ENCODE measurements at places on chromosomes 4 and X.

GRCh38 chr4:110477836-110478235 lies 1.9 kb downstream of the ENPEP start:
- no peak for DNase-seq

GRCh38 chr4:84258905-84259830 lies 239.9 kb downstream of the NKX6-1 start:
- DNase-seq, result peak; percentile 0

DNA sequence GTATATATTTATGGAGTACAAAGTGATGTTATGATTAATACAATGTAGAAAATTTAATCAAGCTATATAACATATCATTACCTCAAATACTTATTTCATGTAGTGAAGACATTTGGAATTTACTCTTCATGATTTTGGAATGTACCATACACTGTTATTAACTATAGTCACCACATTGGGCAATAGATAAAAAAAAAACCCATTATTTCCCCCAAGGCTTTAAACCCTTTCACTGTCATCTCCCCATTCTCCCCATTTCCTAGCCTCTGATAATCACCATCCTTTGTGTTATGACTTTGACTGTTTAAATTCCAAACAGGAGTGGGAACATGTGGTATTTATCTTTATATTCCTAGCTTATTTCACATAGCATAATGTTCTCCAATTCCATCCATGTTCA lies 2189.1 kb upstream of the AGA start:
- no peak for DNase-seq

GRCh38 chr4:76377911-76378310 lies 43.0 kb downstream of the CCDC158 start:
- peak; percentile 1 for DNase-seq

DNA sequence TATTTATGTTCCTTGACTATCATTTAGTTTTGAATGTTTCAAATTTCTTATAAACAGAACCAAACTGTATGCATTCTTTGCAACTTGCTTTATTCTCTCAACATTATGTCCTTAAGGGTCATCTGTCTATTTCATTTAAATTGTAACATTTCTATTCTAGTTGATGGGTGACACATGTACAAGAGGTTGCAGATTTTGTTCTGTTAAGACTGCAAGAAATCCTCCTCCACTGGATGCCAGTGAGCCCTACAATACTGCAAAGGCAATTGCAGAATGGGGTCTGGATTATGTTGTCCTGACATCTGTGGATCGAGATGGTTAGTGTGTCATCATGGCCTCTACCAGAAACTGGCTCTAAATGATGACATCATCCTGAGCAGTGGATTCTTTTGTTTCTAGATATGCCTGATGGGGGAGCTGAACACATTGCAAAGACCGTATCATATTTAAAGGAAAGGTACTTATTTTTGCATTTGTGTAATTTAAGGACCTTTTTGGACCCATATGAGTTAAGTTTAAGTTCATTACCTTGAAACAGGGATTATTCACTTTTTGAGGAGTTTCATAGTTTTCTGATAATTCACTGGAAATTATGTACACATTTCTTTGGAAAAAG lies 6.1 kb downstream of the LIAS start:
- no peak for DNase-seq

DNA sequence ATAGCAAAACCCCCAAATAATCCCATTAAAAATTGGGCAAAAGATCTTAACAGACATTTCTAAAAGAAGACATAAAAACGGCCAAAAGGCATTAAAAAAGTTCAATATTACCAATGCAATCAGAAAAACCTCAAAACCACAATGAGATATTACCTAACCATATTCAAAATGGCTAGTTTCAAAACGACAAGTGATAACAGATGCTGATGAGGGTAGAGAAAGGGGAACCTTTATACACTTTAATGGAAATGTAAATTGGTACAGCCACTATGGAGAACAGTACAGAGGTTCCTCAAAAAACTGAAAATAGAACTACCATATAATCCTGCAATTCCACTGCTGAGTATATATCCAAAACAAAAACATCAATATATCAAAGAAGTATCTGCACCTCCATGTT lies 6.2 kb downstream of the AADAT start:
- no peak for DNase-seq

- DNase-seq, result no peak
These were observed 60.4 kb downstream of the ENPP6 start for GRCh38 chr4:184157322-184157721.

DNA sequence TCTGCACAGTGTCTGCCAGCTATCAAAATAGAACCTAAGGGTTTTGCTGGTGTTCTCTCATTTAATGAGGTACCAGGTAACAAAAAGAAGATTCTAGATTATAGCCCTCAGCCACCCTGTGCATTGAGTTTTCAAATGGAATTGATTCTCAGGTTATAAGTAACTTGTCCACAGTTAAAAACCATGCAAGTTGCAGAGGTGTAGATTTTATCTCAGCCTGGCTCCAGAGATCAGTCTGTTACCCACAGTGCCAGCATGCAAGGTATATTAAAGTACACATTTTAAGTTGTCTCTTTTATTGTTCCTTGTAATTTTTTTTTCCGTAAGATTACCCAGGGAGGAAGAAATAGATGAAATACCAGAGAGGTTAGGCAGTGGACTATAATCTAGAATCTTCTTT lies 59.7 kb downstream of the RAPGEF2 start:
- no peak for DNase-seq

GRCh38 chr4:184102488-184102887 lies 115.2 kb downstream of the ENPP6 start:
- DNase-seq, result no peak

GRCh38 chr4:11900359-11900758 lies 471.7 kb upstream of the HS3ST1 start:
- no peak for DNase-seq

DNA sequence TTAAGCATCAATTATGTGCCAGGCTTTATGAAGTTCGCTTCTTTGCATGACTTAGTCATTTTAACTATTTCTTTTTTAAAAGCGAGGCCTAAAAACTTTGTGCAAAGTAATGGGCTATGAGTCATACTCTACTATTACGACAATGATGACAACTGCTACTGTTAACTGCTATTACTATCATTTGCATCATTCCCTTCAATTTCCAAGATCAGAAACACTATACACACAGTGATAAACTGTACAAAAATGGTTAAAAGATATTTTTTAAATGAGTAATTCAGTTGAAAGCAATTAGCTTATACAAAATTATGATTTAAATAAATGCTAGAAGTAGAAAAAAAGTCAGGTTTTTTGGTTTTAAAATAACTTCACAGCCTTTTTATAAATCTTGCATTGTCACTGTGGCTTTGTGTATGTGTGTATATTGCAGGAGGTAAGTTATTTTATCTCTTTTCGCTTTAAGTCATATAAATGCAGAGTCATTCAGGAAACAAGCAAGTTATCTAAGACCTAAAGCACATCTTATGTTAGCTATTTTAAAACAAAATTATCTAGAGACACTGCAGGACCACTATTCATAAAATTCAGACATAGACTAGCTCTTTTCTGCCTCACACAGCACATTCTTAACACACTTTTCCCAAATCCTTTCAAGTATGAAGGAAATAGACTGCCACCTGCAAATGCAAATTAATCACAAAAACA lies 18.5 kb upstream of the CXCL3 start:
- no peak for DNase-seq

- DNase-seq, result no peak
These were observed at the start of gene PITX2 for GRCh38 chr4:110622841-110623717. PITX2 (minus strand) TSS chr4:110623077; CDS start chr4:110622460, 617 bp downstream.

DNA sequence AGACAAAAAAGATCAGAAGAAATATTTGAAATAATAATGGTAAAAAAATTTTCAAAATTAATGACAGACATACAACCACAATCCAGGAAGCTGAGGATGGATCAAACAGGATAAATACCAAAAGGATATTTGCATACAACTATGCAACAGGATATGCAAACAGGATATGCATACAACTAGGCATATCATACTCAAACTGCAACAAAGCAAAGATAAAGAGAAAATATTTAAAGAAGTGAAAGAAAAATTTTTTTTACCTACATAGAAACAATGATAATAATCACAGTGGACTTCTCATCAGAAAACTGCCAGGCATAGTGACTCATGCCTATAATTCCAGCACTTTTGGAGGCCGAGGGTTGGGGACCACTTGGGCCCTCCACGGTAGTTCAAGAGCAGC lies 11.3 kb upstream of the DHX15 start:
- no peak for DNase-seq

- DNase-seq, result no peak
These were observed 279.2 kb upstream of the NOCT start for GRCh38 chr4:138736362-138736761.

- DNase-seq, result no peak
These were observed 15.9 kb upstream of the SEL1L3 start for GRCh38 chr4:25878676-25879075.

DNA sequence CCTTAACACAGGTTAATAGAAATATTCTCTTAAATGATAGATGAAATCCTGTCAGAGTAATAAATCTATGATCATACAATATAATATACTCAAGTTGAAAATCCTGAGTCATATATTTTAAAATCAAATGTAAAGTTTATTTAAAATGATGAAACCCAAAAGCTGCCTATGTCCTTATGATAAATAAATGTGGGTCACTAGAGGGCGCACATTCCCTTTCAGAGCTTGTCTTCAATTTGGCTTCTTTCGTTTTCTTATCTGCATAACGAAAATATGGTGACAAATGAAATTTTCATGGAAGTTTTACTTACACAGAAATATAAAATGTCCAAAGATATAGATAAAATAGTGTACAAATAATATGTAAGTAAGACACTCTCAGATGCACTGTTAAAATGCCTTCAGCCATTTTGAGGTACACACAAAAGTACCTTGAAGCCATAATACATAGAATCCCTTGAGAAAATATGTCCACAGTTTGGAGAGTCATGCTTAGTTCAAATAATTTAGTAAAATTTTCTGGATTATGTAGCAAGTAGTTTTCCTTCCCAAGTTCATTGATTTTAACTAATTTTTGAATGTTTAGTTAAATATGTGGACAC lies 680.4 kb downstream of the DMD start:
- peak; percentile 17 for DNase-seq

DNA sequence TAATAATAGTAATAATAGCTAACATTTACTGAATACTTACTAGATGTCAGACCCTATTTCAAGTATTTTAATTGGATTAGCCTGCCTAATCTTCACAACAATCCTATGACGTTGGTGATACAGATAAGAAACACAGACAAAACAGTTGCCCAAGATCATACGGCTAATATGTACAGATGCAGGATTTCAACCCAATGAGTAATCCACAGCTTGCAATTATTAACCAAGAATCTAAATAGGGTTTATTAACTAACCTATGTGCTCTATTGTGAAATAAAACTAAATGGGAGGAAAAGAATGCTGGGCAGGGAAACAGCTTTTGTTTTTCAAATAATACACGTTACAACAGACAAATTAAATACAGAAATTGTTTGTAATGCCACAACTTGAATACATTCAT lies 23.4 kb downstream of the FBXO8 start:
- no peak for DNase-seq

DNA sequence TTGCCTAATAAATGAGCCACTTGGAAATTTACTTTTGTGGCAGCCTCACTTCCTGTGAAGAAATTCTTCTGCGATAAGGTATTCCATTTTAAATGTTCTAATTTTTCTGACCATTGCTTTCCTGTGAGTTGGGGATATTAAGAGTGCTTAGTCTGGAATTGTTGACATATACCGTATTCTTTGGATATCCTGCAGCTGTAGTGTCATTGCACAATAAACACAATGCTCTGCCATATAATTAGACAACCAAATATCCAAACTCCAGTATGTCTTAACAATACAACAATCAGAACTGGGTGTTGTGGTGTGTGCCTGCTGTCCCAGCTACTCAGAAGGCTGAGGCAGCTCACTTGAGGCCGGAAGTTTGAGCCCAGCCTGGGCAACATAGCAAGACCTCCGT lies 99.4 kb downstream of the LUZP4 start:
- no peak for DNase-seq

GRCh38 chrX:41005445-41005992 lies 79.7 kb upstream of the USP9X start:
- DNase-seq, result peak; percentile 34

DNA sequence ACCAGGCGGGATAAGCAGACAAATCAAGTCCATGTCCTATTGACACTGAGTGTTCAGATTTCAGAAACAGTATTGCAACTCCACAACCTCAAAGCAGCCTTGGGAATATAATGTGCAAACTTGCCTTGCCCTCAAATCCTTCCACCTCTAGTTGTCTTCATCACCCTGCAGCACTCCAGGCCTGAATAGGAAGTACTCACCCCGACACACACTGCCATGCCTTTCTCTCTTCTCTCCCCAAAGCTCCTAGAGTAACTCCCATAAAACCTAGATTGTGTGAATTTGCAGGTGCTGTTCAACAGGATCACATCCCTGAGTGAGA lies 19.6 kb downstream of the ACSL1 start:
- no peak for DNase-seq

DNA sequence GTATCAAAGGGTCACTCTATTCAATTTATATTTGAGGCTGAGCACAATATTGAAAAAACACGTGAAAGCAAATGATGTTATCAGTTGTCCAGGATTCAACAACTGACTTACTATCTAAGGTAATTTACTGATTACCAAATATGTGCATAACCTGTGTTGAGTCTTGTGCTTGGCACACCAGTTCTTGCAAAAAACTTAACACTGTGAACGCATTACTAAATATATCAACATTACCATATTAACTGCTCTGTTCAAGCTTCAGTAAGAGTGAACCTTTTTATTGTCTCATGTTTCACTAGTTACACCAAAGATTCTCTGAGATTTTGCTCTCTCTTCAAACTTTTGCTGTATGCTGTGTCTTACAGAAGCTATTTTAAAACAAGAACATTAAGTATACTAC lies 38.4 kb downstream of the PPARGC1A start:
- no peak for DNase-seq

GRCh38 chrX:44456685-44457084 lies 86.0 kb downstream of the FUNDC1 start:
- DNase-seq, result peak; percentile 10

DNA sequence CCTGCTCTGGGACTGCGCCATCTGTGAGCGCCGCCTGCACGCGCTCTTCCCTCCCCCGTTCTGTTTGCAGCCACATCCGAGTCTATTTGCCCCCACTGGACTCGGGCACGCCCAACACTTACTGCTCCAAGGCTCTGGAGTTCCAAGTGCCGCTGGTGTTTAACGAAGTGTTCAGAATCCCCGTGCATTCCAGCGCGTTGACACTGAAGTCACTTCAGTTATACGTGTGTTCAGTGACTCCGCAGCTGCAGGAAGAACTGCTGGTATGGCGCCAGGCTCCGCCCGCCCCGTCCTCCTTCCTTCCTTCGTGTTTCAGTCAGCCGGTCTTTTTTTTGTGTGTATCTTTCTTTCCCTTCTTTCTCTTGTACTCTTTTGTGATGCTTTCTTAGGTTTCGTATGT lies 30.7 kb upstream of the CLCN4 start:
- DNase-seq, result no peak
